Right cardiac atrium (tissue), 5 donors: ENCODE measurements at places on chromosomes 13 and 19. TPM values are rescaled to one million over a fixed set of nuclear protein-coding genes. Genes with fewer than 3 reads are reported as not detected.

The LHB gene
- total RNA-seq: not detected

- DNase-seq: peak; percentile 88
Measured at GRCh38 chr19:18173054-18173571, 500 bp upstream of the IFI30 start.

GRCh38 chr13:44904967-44905366, 84.3 kb downstream of the NUFIP1 start:
- peak; percentile 68 for DNase-seq

DNA sequence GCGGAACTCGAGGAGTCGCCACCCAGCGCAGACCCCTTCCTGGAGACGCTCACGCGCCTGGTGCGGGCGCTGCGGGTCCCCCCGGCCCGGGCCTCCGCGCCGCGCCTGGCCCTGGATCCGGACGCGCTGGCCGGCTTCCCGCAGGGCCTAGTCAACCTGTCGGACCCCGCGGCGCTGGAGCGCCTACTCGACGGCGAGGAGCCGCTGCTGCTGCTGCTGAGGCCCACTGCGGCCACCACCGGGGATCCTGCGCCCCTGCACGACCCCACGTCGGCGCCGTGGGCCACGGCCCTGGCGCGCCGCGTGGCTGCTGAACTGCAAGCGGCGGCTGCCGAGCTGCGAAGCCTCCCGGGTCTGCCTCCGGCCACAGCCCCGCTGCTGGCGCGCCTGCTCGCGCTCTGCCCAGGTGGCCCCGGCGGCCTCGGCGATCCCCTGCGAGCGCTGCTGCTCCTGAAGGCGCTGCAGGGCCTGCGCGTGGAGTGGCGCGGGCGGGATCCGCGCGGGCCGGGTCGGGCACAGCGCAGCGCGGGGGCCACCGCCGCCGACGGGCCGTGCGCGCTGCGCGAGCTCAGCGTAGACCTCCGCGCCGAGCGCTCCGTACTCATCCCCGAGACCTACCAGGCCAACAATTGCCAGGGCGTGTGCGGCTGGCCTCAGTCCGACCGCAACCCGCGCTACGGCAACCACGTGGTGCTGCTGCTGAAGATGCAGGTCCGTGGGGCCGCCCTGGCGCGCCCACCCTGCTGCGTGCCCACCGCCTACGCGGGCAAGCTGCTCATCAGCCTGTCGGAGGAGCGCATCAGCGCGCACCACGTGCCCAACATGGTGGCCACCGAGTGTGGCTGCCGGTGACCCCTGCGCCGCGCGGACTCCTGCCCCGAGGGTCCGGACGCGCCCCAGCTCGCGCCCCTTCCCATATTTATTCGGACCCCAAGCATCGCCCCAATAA, 2.3 kb downstream of the AMH start:
- DNase-seq: no peak

The STARD13 gene
- 26.1 TPM for total RNA-seq

The ZFP30 gene
- total RNA-seq: 9.5 TPM

The SIGLEC6 gene
- total RNA-seq: 0.35 TPM

- DNase-seq: no peak
Measured at GRCh38 chr13:91362908-91363307, 15.4 kb downstream of the MIR17HG start.

DNA sequence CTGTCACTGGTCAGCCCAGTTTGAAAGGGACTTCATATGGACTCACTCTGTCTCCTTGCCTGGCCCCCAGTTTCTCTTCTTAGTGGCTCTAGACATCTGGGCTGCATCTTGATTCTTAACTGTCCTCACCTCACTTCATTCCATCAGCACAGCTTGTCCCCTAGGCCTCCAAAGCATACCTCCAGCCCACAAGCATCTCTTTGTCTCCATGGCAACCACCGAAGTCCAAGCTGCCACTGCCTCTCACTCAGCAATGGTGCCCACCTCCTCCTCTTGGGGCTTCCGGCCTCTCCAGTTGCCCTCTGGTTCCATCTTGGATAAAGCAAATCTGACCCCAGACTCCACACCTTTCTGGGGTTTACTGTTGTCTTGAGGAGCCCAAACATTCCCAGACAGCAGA, 9.9 kb upstream of the KLHL26 start:
- DNase-seq: no peak

The DBP gene
- 16.9 TPM for total RNA-seq

The ACP7 gene
- total RNA-seq: not detected

DNA sequence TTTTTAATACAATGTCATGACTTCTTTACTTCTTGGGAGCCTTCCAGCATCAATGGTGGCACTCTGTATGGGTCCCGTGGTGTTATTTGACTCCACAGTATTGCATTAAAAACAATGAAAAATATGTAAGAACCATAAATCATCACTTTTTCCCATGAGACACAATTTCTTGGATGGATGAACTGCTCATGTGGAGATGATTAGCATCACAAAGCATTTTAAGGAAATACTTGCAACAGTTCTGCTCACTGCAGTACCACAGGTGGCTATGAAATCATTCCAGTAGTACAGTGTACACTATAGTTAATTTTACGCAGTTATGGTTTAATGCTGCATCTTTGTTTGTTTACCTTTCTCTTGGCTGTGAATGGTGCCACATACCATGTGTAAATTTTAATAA, 37.2 kb upstream of the C1QTNF9B start:
- DNase-seq: no peak

- peak; percentile 53 for DNase-seq
Measured at GRCh38 chr13:50677687-50678463, 165.6 kb downstream of the DLEU7 start.

GRCh38 chr13:43006893-43007631, 15.0 kb upstream of the EPSTI1 start:
- no peak for DNase-seq

DNA sequence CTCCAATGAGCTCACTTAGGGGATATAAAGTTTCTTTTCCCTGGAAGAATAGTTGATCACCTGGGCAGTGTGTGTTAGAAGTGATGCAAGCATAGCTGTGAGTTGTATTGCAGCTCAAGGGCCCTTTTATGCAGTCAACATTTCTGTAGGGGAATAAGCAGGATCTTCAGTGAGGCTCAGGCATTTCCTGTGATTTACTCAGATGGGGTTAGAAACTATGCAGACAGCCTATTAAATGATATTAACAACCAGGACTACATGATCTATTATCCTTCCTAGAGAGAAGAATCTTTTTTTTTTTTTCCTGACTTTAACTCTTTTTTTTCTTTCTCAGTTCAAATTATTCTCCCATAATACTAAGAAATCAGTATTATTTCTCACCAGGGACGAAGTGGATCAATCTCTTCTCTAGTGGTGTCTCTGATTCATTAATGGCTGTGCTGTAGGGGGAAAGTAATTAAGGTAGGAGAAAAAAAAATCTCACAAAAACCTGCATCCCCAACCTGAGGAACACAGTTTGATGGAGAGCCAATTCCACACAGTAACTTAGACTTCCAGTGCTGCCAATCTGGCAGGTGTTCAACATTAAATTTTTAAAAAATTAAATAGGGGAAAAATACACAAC, 126.4 kb upstream of the SLC10A2 start:
- DNase-seq: no peak

GRCh38 chr19:47723581-47723940, 10.3 kb downstream of the EHD2 start:
- DNase-seq: peak; percentile 81

The CPB2 gene
- not detected for total RNA-seq

DNA sequence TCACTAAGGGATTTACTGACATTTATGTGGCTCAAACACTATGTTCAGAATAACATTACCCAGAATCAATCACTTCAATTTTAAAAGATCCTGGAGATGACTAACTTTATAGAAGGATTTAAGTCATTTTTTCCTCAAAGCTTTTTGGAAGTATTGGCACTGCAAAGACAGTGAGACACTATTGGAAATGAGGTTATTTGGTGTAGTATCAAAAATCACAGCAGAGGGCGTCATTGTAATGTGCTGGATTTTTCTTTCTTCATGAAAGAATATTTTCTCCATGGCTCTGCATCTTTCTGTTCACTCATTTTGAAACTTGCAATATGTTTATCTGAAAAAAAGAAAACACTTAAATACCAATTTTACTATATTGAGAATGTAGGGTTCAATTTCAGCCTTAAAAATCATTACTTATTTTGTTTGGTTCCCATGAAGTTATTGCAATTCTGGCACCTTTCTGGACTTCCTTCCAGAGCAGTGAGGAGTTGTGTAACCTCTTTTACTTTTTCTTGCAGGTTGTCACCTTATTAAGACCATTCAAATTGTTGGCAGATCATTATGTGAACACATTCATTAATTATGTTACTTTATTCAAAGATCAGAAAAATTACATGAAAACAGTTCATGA, 3.7 kb upstream of the CSNK1A1L start:
- DNase-seq: no peak

- no peak for DNase-seq
Measured at GRCh38 chr19:31424861-31425620, 75.8 kb upstream of the TSHZ3 start.

GRCh38 chr13:98118865-98119264, 24.0 kb upstream of the FARP1 start:
- DNase-seq: no peak

The MIA gene
- 0.71 TPM for total RNA-seq

DNA sequence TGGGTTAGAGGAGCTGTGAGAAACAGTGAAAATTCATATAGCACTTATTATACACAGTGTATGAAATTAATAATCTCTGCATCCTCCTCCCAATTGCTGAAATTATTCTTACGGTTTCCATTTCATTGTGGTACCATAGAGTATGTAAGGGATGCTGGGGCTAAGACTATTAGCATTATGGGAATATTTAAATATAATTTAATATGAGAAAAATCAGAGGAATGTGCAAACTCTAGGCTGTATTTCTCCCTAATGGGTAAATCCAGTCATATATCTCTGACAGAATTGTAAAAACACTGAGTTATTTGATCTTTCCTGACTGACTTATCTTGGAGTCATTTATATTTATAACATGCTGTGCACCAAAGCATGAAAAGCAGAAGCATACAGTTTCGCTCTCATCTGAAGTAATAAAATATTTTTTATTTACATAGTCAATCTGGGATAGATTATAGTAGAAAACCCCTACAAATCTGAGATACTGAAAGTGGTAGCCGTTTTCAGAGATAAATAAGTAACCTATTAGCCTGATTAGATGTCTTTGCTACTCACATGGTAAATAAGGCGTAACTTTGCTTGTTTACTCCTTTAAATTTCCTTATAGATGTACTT, 34.9 kb downstream of the LRCH1 start:
- no peak for DNase-seq

The TNFRSF19 gene
- total RNA-seq: 50.8 TPM

The TMEM221 gene
- 0.42 TPM for total RNA-seq

The KLK10 gene
- 0.50 TPM for total RNA-seq

The FXYD7 gene
- total RNA-seq: 0.40 TPM

DNA sequence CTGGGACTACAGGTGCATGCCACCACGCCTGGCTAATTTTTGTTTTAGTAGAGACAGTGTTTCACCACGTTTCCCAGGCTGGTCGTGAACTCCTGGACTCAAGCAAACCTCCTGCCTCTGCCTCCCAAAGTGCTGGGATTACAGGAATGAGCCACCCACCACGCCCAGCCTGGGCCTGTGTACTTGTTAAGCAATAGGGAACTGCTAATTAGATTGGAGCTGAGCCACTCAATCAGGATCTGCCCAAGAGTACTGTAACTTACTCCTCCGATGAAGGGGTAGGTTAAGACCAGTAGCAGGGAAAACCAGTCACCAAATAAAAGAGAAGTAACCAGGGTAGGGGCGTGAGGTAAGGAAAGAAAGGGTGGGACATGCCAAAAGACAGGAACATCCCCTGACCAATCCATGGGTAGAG, 2.3 kb downstream of the DDX39A start:
- no peak for DNase-seq
